ENCODE measurements at places on chromosomes 12 and 14.

GRCh38 chr12:116950628-116951325, 40.0 kb downstream of the FBXW8 start:
- DNase-seq, result no peak

DNA sequence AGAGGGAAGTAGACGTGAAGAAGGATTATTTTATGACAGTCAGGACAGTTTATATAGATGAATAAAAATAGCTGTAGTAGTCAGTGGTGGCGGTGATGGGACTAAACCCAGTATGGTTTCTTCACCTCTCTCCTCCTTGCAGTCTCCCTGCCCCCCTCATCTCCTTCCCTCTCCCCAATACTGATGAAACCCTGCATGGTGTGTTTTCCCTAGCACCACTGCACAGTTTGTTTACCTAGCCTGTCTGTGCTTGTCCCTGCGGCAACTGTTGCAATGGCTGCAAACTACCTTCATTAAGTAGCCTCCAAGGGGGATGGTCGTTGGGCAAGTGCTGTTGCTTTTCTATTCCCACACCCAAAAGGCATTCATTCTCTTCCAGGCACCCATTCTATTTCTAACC, 14.7 kb downstream of the PCBP2 start:
- DNase-seq, result no peak

GRCh38 chr12:111353603-111354295, 15.1 kb downstream of the PHETA1 start:
- no peak for DNase-seq

- no peak for DNase-seq
Measured at GRCh38 chr12:51632623-51633022, 41.6 kb downstream of the SCN8A start.

DNA sequence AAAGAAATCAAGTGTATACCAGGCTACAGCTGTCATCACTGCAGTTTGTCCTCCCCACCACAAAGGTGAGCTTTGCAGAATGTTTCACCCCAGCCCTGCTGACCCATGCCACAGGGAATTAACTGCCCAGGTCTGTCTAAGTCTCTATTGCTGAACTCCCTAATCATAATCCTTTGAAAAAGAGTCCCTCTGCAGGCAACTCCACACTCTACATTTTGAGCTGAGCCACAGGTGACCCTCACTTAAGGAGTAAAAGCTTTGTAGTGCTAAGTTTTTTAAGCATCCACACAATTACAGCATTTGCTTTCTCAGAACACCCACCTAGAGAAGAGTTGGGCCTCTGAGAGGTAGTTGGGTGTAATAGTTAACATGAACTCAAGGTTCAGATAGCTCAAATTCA, 90.0 kb downstream of the C12orf50 start:
- no peak for DNase-seq

DNA sequence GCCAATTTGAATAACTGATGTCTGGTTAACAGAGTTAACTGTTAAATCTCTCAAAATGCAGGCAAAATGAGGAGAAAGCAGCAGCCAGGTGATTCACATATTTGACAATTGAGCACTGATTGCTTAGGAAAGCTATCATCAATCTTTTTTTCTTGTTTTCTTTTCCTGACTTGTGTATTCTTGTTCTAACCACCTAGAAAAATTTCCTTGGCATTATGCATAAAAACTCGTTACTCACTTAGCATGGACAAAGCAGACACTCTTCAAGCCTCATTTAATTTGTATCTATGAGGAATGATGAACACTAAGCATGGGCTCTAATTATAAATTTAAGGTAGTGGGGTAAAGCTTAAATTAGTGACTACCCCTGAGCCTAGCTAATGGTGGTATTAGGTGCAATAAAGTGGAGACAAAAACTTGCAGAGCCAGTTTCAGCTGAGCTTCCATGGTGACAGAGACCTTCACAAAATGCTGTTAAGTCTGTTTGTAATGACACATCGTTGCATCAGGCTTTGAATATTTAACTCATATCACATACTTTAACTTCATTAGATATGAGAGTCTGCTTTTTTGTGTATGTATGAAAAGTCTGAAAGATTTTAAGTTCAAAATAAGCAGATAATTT, 52.0 kb downstream of the RASSF9 start:
- no peak for DNase-seq

GRCh38 chr14:104536942-104537612, 42.5 kb upstream of the C14orf180 start:
- no peak for DNase-seq

DNA sequence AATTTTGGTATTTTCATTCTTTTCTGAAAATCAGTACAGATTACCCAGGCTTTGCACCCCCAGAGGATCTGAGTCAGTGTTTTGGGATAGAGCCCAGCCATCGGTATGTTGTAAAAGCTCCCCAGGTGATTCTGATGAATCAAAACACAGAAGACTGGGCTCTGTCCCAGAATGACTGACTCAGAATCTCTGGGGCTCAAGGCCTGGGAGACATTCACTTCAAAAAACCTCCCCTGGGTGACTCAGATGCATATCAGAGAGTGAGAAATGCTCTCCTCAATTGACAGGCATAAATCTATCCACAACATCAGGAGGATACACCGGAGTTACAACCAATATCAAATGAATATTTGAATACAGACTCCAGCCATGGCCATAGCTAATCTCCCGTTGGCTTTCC, 32.6 kb downstream of the SLC35F4 start:
- DNase-seq, result no peak

DNA sequence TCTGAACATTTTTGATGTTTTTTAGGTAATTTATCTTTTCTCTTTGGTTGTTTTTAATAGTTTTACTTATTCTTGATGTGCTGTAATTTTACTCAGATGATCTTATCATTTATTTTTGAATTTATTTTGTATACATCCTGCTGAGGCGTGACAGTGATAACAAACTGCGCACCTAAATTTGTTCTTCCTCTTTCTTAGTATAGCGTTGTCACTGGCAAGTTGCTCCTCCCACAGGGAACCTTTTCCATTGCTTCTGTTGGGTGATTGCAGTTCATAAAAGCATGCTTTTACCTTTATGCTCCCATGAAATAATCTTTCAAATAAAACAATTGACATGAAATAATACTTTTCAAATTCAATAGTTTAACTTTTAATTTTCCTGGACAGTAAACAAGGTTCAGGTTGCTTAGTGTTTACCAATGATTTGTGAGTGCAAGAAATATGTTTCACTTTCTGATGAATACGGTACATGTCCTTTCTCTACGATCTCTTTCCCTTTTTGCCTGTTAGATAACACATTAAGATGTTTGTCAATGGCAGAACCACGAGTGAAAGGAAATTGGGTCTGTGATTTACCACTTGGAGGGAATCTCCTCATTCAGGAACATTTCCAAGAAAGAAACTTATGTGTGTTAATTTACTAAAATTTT, 223.3 kb downstream of the CCDC91 start:
- no peak for DNase-seq

DNA sequence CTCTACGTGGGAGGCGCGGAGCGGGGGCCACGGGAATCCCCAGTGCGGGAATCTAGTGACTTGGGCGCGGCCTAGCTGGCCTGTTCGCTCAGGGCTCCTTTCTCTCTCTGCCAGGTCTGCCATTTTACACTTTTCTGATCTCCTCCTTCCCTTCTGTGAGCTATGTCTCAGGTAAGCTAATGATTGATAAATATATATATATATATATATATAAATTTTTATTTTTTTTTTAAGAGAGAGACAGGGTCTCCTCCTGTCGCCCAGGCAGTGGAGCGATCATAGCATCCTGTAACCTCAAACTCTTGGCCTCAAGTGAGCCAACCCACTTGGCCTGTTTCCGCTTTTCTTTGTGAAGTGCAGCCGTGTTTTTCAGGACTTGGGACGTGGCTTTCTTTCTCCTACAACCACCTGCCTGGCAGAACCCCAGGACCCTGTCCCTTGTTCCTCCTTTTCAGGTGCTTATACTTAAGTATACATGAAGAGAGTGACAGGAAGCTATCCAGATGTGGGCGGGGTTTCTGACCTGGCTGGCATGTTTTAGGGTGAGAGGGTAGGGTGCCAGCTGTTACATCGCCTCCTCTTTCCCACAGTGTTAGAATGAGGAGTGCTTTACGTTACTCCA, 547 bp downstream of the ZNF140 start:
- DNase-seq, result no peak

DNA sequence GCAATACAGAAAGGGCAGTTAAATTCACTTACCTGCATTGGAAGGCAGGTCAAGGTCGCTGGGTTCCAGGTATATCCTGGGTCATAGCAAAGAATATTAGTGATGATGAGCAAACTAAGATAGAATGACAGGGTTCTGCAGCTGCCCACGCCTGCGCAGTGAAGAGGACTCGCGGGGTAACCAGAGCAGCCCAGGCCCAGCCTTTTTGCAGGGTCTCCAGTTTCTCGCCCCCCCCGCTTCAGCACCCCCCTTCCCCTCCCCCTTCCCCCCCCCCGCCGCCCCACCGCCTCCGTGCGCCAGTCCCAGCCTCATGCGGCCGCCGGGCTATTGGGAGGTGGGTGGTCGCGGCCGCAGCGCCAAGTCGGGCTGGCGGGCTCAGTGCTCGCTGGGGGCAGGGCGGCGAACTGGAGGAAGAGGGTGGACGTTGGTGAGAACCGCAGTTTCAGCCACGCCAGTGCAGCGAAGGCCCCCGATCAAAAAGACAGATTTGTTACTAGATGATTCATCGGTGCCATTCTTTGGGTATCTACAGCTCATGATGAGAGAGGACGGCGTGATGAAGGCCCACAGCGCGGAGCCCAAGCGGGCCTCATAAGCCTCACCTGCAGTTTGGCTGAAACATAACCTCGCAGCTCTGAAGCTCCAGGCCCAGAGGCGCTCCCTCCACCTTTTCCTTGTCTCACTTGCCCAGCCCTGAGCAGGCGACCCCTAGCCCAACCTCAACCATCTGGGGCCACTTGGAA, 20.2 kb downstream of the SLC2A3 start:
- DNase-seq, result peak; percentile 24

- peak; percentile 9 for DNase-seq
Measured at GRCh38 chr12:19546611-19547162, 107.4 kb downstream of the AEBP2 start.

GRCh38 chr12:122166422-122167349, 7.3 kb downstream of the IL31 start:
- DNase-seq, result no peak

DNA sequence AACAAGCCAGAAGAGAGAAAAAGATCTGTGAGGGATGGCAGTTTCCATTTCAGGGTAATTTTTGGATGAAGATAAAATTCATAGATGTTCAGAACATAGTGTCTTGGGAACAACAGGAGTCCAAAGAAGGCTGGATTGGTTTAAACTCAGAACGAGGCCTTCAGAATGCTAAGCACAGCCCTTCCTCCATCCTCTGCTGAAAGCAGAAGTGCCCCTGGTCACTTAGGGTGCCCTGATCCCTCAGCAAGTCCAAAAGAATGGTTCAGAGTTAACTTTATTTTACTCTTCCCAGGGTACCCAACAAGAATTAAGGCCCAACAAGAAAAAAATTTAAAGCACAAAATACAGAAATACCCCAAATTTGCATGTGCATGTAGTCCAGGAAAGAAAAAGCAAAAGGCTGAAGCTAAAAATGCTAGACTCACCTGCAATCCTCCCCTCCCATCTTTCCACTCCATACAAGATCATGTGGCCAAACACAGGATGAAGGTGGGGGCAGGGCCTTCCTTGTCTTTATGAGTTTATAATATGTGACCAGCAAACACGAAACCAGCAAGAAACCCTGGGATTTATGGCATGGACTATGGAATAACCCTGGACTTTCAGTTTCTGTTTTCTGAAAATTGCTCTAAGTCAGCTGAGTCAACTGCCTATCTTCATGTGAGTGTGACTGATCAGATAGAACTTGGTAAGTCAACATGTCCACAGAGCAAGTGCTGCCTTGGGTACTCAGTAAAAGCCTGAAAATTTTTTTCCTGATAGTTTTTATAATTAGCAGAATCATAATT, 21.2 kb downstream of the MAX start:
- no peak for DNase-seq

DNA sequence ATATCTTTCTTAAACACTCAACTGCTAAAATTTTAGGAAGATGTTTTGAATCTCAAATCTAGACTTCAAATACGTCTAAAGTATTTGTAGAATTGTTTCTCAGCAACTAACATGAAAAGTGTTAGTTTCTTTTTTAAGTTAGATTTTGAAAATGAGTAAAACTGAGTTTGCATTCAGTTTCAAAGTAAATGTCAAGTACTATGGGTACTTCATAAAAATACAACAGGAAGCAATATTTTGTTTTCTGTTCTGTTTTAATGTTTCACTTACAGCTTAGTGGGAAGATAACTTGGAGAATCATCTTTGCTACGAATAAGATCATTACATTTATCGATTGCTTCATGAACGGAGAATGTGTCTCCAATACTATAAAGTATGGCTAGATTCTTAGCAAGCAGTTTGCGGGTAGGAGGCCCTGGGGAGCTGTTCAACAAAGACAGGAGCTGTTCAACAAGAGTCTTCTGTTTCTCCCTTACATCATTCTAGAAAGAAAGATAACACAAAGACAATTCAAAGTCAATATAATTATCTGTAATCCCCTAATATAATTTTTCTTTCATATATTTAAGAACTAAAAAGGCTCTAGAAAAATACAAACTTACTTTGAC, 20.2 kb downstream of the HEATR5A start:
- no peak for DNase-seq

DNA sequence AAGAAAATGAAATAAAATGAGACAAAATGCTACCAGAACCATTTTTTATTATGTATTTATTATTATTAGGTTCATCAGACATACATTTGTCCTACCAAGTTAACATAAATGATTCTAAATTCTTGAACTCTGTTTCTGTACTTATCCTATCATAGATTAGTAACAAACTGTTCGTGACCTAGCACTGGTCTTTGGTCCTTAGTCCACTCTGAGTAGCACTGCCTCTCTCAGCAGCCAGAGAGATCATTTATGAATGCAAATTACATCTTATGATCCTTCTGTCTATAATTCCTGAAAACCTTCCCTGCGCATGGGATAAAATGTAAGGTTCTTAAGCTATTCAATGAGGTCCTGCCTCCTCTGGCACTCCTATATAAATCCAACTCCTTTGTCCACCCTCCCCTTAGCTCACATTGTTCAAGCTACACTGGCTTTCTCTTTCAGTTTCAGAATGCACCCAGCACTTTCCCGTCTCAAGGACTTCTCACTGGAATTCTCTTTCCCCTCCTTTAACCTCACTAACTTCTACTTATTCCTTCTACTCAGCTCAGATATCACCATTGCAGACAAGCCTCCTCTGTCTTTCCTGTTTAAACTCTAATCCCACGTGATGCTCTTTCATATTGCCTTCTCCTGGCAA, 17.1 kb downstream of the PDZRN4 start:
- DNase-seq, result no peak

- DNase-seq, result no peak
Measured at GRCh38 chr12:117051380-117051779, 47.8 kb downstream of the TESC start.

- DNase-seq, result no peak
Measured at GRCh38 chr14:103710771-103711377, 4.4 kb downstream of the XRCC3 start.

GRCh38 chr14:43803076-43803689, 703.9 kb downstream of the FSCB start:
- DNase-seq, result no peak
